ENCODE measurements at places on chromosomes 1 and 21.

DNA sequence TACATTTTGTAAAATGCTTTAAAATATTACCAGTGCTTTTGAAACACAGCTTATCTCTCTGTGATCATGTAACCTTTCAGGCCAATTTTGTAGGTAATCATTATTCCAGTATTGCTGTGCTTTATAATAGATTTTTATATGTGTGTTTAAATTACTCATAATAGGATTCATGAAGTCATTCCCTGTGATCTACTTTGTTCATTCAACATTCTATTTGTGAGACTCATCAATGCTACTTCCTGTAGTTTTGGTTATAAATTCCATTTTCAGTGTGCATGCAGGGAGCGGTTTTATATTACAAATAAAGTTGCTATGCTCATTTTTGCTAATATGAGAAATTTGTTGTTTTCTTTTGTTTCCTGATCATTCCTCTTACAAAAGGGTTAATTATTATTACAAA lies 4.1 kb upstream of the OR2M5 start:
- no peak for DNase-seq

GRCh38 chr21:46269466-46269865 lies 15.9 kb downstream of the MCM3AP start:
- DNase-seq, result no peak

GRCh38 chr1:232925421-232926220 lies 24.8 kb upstream of the NTPCR start:
- DNase-seq, result no peak

GRCh38 chr1:96962216-96962615 lies 240.6 kb downstream of the PTBP2 start:
- no peak for DNase-seq

GRCh38 chr1:31886866-31887265 lies 51.3 kb downstream of the PTP4A2 start:
- DNase-seq, result no peak

DNA sequence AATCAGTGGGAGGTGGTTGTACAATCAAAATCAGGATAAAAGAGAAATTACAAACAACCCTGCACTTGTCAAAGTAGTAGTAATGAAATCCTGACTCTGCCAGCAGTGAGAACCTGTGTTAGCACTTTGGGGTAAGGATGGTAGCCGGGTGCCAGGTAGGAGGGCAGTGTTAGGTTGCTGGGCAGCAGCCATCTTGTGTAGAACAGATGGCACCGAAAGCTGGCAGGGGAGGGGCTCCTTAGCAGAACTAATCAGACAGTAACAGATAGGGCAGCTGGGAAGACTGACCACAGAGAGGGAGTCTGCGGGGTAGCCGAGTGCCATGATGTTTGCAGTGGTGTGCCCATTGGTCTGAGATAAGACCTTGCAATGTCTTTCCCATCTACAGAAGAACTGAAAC lies 137.3 kb downstream of the SDCCAG8 start:
- DNase-seq, result no peak

DNA sequence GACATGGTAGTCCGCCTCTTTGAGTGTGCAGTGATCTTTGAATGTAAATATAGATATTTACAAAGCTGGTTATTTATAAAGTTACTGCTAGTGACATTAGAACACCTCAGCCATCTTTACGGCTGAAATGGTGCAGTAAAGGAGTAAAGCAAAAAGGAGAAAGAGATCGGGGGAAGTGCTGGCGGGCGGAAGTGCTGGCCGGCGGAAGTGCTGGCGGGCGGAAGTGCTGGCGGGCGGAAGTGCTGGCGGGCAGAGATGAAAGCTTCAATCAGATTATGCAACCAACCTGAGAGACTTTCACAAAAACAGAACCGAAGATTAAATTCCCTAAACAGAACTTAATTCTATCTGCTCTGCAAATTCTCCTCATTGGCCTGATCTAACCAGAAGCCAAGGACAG lies 1.4 kb upstream of the OR14A16 start:
- DNase-seq, result no peak

Data from aorta (tissue), 5 donors.